ENCODE measurements at places on chromosomes 12 and 14. TPM values are rescaled to one million over a fixed set of nuclear protein-coding genes. Genes with fewer than 3 reads are reported as not detected.

DNA sequence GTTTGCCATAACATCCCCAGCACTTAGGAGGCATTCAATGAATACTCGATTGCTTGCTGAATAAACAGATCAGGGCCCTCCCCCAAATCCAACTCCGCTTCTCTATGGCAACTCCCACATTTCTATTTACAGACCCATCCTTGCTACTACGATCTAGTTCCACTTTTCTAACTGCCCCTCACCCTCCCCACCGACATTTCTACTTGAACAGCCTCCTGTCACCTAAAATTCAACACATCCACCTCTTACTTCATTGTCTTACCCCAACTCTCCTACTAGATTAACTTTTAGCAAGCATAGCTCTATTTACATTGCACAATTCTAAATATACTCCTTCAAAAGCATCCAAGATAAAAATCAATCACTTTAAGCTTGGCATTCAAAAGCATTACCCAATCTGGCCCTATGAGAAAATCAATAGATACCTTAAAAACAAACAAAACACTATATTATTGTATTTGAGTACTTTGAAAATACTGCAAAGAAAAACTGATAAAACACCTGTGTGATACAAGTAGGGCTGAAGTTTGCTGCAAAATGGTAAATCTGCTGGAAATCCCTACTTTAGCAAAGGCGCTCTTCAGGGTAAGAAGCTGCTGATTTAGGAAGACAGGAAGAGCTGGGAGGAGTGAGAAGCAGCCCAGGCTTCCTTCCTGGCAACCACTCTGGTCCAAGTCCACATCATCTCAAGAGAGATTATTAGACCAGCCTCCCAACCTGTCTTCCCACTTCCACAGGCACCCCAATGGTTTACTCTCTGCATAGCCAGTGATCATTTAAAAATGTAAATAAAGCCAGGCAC, 96.4 kb downstream of the HECTD4 start:
- DNase-seq, result no peak

- DNase-seq, result no peak
Measured at GRCh38 chr14:60188115-60188514, 22.9 kb upstream of the DHRS7 start.

DNA sequence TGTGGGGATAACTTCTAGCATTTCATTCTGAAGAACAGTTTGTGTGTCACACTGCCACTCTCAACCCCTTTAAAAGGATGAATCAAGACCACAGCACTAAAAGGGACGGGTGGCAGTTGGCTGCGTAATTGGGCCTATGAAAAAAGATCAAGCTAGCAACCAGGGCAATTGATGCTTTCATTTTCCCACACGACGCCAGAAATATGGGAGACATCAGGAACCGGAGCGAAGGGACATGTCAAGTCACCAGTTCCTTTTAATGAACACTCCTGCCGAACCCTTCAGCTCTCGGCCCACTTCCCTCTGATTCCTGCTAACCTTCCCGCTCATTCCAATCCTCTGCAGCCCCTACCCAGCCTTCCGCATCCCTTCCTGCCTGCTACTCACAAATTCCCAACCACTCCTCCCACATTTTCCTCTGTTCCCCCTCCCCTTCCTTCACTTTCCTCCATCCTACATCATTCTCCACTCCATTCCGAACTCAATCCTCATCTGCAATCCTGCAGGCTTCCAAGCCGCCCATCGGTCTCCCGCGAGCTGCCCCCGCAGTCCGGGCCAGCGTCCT, 753 bp downstream of the CSRNP2 start:
- DNase-seq, result peak; percentile 64

The CDKN1B gene
- total RNA-seq, result 65.6 TPM

The LMNTD1 gene
- total RNA-seq, result not detected

GRCh38 chr12:48693572-48693971, 11.5 kb upstream of the KANSL2 start:
- DNase-seq, result no peak

DNA sequence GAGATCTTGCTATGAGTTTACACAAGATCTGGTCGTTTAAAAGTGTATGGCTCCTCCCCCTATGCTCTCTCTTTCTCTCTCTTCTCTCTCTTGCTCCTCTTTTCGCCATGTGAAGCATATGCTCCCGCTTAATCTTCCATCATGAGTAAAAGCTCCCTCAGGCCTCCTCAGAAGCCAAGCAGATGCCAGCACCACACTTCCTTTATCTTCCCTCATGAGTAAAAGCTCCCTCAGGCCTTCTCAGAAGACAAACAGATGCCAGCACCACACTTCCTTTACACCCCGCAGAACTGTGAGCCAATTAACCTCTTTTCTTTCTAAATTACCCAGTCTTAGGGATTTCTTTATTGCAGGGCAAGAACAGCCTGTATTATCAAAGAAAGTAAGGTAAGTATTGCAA, 152.4 kb downstream of the SEC23A start:
- no peak for DNase-seq

- no peak for DNase-seq
Measured at GRCh38 chr12:94266796-94267536, 118.6 kb downstream of the PLXNC1 start.

- DNase-seq, result no peak
Measured at GRCh38 chr12:80925237-80925636, 12.5 kb downstream of the LIN7A start.

DNA sequence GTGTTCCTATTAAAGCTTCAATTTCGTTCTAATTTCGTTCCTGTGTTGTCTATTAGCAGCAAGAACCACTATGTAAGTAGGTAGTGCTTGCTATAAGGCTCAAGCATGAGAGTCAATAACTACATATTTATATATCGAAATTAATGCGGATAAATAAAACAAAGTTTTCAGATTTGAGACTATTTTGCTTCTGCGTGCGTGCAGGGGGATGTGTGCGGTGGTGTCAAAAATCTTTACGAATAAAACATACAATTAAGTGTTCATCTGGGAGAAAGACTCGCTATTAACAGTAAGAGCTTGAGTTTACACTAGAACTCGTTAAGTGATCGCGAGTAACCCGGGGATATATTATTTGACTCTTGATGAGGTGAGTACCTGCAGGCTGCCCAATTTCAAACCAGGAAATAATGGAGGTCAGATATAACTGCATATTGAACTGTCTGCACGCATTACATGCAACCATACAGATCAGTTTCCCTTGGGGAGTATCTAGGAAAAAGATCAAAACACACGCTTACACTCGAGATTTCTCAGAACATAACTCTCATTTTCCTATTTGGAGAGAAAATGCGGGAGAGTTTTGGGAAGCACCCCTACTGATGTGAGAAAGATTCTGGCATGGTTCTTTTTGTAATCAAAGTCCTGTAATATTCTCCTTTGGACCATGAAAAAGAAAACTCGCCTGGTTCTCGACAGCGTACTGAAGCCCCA, 813 bp downstream of the TWF1 start:
- DNase-seq, result no peak

DNA sequence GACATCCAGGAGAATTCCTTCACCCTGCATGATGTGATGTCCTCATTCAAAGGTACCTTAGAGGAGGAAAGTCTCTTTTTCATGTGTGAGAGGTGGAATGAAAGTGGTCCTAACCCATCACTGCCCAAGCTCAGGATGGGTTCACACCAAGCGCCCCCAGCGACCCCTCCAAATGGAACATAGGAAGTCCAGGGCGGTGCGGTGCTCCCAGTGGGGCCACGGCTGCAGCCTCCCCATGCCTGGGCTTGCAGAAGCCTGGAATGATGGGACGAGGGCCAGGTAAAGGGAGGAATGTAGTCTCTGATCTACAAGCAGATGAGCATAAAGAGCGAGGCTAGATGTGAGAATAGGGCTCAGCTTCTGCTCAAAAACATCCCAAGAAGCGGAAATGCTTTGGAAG, 196.3 kb downstream of the TTC7B start:
- no peak for DNase-seq

The ANAPC7 gene
- total RNA-seq, result 50.5 TPM

The MYF5 gene
- total RNA-seq, result not detected

DNA sequence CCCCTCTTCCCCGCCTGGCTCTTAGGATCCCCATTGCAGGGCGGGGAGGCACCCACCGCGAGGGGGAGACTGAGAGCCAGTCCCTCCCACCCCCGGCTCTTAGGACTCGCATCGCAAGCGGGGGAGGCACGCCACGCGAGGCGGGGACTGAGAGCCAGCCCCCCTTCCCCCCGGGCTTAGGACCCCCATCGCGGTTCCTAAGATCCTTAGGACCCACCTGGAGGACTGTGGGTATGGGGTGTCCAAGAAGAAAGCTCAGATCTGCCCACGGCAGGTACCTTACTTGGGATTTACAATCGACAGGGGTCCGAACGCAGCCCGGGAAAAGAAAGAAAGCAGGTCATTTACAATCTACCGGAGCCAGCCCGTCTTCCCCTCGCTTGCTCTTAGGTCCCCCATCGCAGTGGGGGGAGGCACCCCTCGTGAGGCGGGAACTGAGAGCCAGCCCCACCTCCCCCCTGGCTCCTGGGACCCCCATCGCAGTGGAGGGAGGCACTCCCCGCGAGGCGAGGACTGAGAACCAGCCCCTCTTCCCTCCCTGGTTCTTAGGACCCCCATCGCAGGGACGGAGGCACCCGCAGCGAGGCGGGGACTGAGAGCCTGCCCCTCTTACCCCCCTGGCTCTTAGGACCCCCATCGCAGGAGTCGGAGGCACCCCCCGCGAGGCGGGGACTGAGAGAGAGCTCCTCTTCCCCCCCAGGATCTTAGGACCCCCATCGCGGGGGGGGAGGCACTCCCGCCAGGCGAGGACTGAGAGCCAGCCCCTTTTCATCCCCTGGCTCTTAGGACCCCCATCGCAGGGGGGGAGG, 43.7 kb downstream of the DDX11 start:
- peak; percentile 1 for DNase-seq

The AQP2 gene
- not detected for total RNA-seq

DNA sequence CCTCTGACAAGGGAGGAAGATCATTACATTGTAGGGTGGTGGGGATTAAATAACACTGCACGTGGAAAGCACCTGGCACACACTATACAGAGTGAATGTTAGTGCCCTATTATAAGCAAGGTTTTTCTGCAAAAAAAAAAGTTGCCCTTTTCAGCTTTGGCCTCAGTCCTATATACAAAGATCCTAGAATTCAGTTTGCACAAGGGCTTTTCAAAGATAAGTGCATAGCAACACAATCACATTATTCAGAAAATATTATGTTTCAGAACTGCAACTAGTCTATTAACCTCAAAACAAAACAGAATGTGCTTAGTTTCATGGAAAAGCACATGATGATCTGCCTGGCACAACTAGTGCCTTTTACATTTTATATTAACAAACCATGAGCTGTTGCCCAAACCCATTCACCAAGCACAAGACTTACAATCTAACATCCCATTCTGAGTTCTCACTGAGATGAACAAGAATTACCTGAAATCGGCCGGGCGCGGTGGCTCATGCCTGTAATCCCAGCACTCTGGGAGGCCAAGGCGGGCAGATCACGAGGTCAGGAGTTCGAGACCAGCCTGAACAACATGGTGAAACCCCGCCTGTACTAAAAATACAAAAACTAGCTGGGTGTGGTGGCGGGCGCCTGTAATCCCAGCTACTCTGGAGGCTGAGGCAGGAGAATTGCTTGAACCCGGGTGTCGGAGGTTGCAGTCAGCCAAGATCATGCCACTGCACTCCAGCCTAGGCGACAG, 1.8 kb downstream of the TM7SF3 start:
- DNase-seq, result no peak

GRCh38 chr12:1851151-1851701, 30.9 kb downstream of the LRTM2 start:
- DNase-seq, result no peak

The HNF1A gene
- not detected for total RNA-seq

The HOXC9 gene
- 17.3 TPM for total RNA-seq

- no peak for DNase-seq
Measured at GRCh38 chr14:100547633-100548294, 39.5 kb downstream of the BEGAIN start.

- no peak for DNase-seq
Measured at GRCh38 chr12:98533723-98534251, 18.4 kb downstream of the TMPO start.

DNA sequence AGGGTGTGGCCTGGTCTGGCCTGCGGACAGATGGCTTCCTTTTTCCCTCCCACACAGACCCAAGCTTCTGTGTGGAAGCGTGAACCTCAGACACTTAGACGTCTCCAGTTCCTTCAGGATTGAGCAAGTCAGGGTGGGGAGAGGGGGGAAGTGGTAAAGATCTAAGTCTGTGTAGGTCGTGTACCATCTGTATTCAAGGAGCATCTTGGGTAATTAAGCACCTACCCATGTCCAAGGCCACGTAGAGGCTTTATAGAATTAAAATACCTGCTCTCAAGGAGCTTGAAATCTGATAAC, 1.7 kb downstream of the AVIL start:
- DNase-seq, result no peak
